Left ventricle myocardium superior (tissue), 1 donor: ENCODE measurements at places on chromosomes 2 and 18.

DNA sequence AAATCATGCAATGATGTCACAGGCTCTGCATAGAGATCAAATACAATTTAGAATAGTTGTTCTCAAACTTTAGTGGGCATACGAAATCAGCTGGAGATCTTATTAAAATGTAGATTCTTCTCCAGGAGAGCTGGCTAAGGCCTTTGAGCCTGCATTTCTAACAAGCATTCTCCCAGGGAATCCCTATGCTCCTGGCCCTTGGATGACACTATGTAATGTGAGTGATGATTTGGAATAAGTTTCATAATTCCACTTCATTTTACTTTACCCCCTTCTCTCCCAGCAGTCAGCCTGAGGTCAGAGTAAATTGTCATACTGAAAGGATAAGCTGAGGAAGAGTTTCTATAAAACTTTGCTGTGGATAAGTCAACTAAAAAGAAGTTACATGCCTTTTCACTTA, 189.1 kb downstream of the UBE2E3 start:
- DNase-seq, result no peak

DNA sequence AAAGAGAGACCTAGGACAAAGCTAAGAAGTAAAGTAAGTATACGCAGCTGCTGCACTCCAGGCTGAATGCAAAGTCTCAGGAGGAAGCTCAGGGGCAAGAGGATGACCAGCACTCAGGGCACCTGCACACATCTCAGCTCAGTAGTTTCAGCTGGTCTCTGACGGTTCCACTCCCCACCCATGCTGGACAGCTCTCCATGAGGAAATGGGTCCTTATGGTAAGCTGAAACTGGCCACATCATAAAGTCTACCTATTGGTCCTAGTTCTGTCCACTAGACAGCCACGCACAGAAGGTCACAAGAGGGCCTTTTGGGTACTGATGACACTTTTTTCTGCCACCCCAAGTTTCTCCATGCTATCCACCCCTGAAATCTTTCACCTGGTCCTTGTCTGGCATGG, 215.3 kb downstream of the TTC32 start:
- DNase-seq, result no peak

DNA sequence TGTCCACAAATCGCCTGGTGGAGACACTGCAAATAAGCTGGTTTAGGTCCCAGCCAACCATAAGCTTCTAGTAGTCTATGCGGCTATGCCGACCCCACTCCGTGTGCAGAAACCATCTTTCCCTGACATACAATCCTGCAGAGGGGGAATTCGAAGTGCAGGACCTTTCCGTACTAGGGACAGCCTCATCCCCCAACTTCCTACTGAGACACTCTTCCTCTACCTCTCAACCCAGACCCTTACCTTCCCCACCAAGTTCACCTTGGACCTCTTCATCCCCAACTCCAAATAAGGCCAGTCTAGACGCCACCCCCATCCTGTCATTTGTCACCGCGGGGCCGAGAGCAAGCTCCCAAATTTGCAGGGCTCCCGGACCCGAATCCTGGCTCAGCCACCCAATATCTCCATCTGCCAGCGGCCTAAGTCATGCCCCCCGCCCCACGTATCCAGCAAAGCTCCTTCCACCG, 496 bp downstream of the SUCLG1 start:
- DNase-seq, result no peak

GRCh38 chr18:57889841-57890240, 86.7 kb upstream of the ATP8B1 start:
- DNase-seq, result no peak

- DNase-seq, result no peak
Measured at GRCh38 chr2:5035057-5035488, 657.1 kb upstream of the SOX11 start.

- DNase-seq, result no peak
Measured at GRCh38 chr2:124646166-124646815, 621.2 kb downstream of the CNTNAP5 start.

DNA sequence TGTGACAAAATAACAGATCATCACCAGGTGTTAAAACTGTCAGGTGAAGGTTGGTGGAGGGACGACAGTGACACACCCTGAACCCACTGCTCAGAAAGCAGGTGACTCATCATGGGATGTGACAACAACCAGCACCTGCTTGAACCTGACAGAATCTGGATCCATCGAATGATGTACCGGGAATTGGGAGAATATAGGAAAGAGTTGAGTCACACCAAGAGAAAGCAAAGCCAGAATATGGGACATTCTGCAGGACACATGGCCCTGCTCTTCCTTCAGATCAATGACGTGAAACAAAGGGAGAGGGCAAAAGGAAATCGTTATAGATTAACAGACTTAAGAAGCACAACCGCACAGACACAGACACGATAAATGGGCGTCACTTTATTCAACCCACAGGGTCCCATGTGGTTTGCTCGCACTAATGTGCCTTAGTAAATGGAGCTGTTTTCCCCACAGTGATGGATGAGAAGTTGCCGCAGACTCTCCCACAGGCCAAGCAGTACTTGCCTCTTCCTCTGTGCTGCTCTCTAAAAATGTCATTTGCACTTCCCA, 100.1 kb downstream of the CRACDL start:
- DNase-seq, result no peak

- no peak for DNase-seq
Measured at GRCh38 chr2:120995656-120996190, 260.1 kb downstream of the GLI2 start.

GRCh38 chr2:20211420-20211819, 13.5 kb downstream of the SDC1 start:
- no peak for DNase-seq

DNA sequence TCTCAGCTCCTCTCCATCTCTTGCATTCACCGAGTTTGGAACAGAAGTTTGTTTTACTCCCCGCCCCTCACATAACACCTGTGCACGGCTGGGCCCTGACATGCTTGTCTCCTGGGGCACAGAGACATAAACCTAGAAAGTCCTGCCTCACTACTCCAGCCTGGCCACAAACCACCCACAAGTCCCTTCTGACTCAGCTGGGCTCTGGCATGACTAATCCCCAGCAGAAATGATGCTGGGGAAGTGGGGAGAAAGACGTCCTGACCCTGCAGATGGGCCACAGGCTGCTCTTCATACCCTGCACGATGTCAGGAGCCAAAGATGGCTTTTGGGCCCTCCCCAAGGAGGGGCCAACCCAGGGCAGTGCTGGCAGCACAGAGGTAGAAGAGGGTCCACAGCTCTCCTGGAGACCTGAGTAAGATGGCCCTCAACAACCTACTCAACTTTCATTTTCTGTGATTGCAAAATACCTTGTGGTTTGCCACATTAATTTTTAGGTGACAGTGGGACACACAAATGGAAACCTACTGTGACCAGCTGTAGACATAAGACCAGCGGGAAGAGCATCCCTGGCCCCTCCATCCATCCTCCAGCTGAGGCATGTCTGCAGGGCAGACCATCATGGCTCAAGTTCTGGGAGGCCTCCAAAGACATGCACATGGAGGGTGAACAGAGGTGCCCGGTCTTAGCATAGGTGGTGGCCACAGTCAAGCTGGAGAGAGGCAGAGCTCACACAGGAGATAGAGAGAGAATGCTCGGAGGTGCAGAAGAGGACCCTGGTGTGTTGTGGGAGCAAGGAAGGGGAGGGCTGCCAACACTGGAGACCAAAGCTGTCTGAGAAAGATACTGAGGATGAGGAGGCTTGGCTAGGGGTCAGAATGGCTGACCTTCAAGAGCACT, 40.0 kb downstream of the DNMT3A start:
- DNase-seq, result no peak

- peak; percentile 67 for DNase-seq
Measured at GRCh38 chr18:11849841-11850634, 1.2 kb upstream of the CHMP1B start.

- DNase-seq, result no peak
Measured at GRCh38 chr2:121611730-121612705, 37.2 kb downstream of the CLASP1 start.

DNA sequence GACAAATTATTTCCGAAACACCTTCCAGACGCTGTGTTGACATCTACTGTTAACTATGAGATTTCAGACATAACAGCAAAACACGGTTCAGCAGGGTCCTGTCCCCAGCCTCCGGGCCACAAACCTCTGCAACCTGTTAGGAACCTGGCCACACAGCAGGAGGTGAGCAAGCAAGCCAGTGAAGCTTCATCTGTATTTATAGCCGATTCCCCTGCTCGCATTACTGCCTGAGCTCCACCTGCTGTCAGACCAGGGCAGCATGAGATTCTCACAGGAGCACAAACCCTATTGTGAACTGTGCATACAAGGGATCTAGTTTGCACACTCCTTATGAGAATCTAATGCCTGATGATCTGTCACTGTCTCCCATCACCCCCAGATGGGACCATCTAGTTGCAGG, 31.1 kb downstream of the NDUFA10 start:
- no peak for DNase-seq

GRCh38 chr2:42164046-42164445, 5.1 kb upstream of the EML4 start:
- no peak for DNase-seq

GRCh38 chr18:11366410-11366809, 217.0 kb upstream of the PIEZO2 start:
- DNase-seq, result no peak
